ENCODE measurements at places on chromosomes 16 and 17. TPM values are rescaled to one million over a fixed set of nuclear protein-coding genes. Genes with fewer than 3 reads are reported as not detected.

SMIM36 gene
- total RNA-seq: not detected

OTOP3 gene
- total RNA-seq: not detected

RNU2-1 gene
- 3,764 TPM for total RNA-seq

STH gene
- total RNA-seq: not detected

G6PC1 gene
- total RNA-seq: not detected

KRT20 gene
- total RNA-seq: not detected

PRKCB gene
- 82.6 TPM for total RNA-seq

- H3K27me3 ChIP-seq: no peaks in the 10 kb centered on the region
- peaks cover 2% of the 10 kb centered on the region for H3K36me3 ChIP-seq
- H3K27ac ChIP-seq: no peak overlapping the region
Observed at GRCh38 chr17:36743130-36743529, 141.7 kb downstream of the MRM1 start.

DNA sequence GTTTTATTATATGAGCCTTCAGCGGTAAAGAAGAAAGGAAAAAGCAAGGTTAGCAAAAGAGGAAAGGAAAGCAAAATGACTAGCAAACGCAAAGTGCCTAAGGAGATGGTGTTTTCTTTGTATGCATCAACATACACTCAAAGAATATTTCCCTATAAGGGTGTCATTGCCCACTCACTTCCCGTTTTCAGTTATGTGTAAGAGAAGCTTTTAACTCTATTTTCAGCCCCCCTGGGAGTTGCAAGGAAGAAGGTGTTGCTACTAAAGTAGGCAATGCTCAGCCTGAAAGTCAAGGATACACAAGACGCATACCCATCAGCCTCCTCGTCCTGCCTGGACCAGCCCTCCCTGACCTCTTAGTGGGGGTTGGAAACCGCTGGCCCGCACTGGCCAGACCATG, 267.7 kb upstream of the ZFHX3 start:
- no peaks in the 10 kb centered on the region for H3K36me3 ChIP-seq
- H3K4me1 ChIP-seq: no peaks in the 10 kb centered on the region
- H3K27me3 ChIP-seq: no peaks in the 10 kb centered on the region
- no peak overlapping the region for H3K4me3 ChIP-seq

GRCh38 chr17:32610943-32611342, 124.2 kb downstream of the CDK5R1 start:
- no peak overlapping the region for H3K4me3 ChIP-seq
- H3K36me3 ChIP-seq: no peaks in the 10 kb centered on the region
- peaks cover 8% of the 10 kb centered on the region for H3K4me1 ChIP-seq
- no peak for DNase-seq
- no peak overlapping the region for H3K27ac ChIP-seq

GRCh38 chr17:32971171-32971570, 20.5 kb upstream of the SPACA3 start:
- H3K27me3 ChIP-seq: peaks cover 9% of the 10 kb centered on the region
- no peak overlapping the region for H3K4me3 ChIP-seq
- H3K27ac ChIP-seq: no peak overlapping the region
- DNase-seq: peak; percentile 10

GRCh38 chr16:30064729-30065101, 845 bp upstream of the ALDOA start:
- DNase-seq: no peak
- peak overlapping the region; percentile 99 for H3K4me3 ChIP-seq
- H3K27me3 ChIP-seq: no peaks in the 10 kb centered on the region
- H3K27ac ChIP-seq: peak overlapping the region; percentile 100

GRCh38 chr16:28096983-28097899, 33.7 kb upstream of the GSG1L start:
- H3K27ac ChIP-seq: peak overlapping the region; percentile 55
- H3K4me1 ChIP-seq: no peaks in the 10 kb centered on the region
- peaks cover 23% of the 10 kb centered on the region for H3K36me3 ChIP-seq
- no peak overlapping the region for H3K4me3 ChIP-seq
- no peaks in the 10 kb centered on the region for H3K27me3 ChIP-seq
- DNase-seq: no peak

- no peaks in the 10 kb centered on the region for H3K4me1 ChIP-seq
- H3K27ac ChIP-seq: no peak overlapping the region
Observed at GRCh38 chr16:63283721-63284120, 1247.5 kb upstream of the CDH8 start.

GRCh38 chr17:4195306-4195705, 52.3 kb downstream of the CYB5D2 start:
- no peak for DNase-seq
- no peak overlapping the region for H3K27ac ChIP-seq
- no peaks in the 10 kb centered on the region for H3K27me3 ChIP-seq
- peaks cover 4% of the 10 kb centered on the region for H3K4me1 ChIP-seq
- no peak overlapping the region for H3K4me3 ChIP-seq

- no peak overlapping the region for H3K4me3 ChIP-seq
- H3K4me1 ChIP-seq: peaks cover 39% of the 10 kb centered on the region
- peak overlapping the region; percentile 78 for H3K27ac ChIP-seq
- DNase-seq: peak; percentile 75
- no peaks in the 10 kb centered on the region for H3K27me3 ChIP-seq
Observed at GRCh38 chr16:49463529-49463928, 89.9 kb downstream of the C16orf78 start.

- H3K27me3 ChIP-seq: peaks cover 38% of the 10 kb centered on the region
- H3K4me1 ChIP-seq: peaks cover 9% of the 10 kb centered on the region
- H3K4me3 ChIP-seq: no peak overlapping the region
Observed at GRCh38 chr17:49959183-49959935, 9.6 kb upstream of the DLX4 start.

Measured in activated naive CD8-positive, alpha-beta T cell treated with anti-CD3 and anti-CD28 coated beads for 36 hours (primary cell).